ENCODE measurements at places on chromosomes 11 and 22.
A peak's percentile ranks its signal among the peaks of the same experiment; 100 is the strongest.

DNA sequence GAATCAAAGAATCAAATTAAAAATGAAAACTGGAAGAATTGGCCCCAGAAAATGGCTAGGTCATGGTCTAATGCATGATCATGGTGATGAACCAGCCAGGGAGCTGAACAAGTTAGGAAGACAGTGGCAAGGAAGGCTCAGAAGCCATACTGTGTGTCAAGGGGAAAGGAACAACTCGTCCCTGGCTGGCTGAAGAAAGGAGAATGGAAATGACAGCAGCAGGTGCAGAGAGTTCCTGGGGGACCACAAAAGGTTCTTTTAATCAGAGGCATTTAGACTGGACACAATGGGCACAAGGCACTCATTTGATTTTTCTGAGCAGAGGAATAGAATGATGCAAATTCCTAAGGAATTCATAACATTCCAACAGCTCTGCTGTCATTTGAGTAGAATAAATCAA lies 209.9 kb downstream of the LARGE1 start:
- DNase-seq, result no peak

GRCh38 chr11:27497284-27497866 lies 9.2 kb downstream of the LIN7C start:
- no peak for DNase-seq

GRCh38 chr11:2666401-2666741 lies 33.4 kb downstream of the KCNQ1OT1 start:
- no peak for DNase-seq

- DNase-seq, result no peak
These were observed 42.0 kb downstream of the BLID start for GRCh38 chr11:122074022-122074421.

DNA sequence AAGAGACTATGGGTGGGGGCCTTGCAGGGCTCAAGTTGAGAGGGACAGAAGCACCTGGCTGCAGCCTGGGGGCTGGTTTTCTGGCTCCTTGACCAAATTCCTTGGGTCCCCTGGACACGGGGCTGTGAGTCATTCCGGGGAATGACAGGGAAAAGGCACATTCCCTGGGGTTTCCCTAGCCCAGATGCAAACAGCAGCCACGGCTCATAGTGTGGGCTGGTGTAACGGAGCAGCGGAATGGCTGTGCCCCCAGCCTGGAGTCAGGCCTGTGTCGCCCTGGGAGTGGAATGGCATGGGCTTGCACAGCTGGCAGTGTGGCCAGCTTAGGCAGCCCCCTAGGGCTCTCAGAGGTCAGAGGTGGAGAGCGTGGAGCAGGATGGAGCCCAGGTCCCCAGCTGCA lies 77.6 kb upstream of the KCNQ1OT1 start:
- DNase-seq, result no peak

- no peak for DNase-seq
These were observed 64.0 kb upstream of the SNX19 start for GRCh38 chr11:130980071-130980862.

- DNase-seq, result no peak
These were observed 48.4 kb downstream of the DBX1 start for GRCh38 chr11:20111871-20112270.

- DNase-seq, result no peak
These were observed 134.8 kb downstream of the LARGE1 start for GRCh38 chr22:33785283-33785968.

- DNase-seq, result no peak
These were observed 38.0 kb downstream of the MPPED1 start for GRCh38 chr22:43449831-43450225.

- no peak for DNase-seq
These were observed 3.2 kb upstream of the MRPL23 start for GRCh38 chr11:1943977-1944376.

DNA sequence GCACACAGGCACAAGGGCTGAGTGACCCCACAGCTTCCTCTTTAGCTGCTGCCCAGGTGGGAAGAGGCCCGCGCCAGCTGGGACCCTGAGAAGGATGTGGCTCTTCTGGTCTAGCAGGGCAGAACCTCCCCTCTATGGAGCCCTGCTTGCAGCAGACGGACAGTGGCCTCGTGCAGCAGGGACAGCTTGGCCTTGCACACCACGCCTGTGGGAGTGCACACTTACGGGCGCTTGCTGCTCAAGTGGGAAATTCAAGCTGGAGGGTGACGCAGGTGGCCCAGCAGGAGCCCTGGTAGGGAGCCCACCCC lies 971.4 kb downstream of the BRD1 start:
- no peak for DNase-seq

DNA sequence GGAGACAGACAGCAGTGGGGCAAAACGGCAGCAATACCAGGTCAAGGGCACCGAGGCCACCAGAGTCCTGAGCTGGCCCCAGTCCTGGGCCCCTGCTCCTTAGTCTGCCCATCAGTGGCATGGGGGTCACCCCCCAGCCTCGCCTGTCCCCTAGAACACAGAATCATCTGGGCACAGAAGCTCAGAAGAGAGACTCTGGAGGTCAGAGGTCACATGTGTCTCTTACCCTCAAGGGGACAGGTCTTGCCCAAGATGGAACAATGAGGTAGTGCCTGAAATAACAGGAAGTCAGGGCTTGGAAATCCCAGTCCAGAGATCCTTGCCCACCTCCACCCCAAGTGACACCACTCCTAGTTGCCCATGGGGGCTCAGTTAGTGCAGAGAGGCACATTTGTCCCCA lies 20.6 kb downstream of the PDE2A start:
- DNase-seq, result no peak

DNA sequence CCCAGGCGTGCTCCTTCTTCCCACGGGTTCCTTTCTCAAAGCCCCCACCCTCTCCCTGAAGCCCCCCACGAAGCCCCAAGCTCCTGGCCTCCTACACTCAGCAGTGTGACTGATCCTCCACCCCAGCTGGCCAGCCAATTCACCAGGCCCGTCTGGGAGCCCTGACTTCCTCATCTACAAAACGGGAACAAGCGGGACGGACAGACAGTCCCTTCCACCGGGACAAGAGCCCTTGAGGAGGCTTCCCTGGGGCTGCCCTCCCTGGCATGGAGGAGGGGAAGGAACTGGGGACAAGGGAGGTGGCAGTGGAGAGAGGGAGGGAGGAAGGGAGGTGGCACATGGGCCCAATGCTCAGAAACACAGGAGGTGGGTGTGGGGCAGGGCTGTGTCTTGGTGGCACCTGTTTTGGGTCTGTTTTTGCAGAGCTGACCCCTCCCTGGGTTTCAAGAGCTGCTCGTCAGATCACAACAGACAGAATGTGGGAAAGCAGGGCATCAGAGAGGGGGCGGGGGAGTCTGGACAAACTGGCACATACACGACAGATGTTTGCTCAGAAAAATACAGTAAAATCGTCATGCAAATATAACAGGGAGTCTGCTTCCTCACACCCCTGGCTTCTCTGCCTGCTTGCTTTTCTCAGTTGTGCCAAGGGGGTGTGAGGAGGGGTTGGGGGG lies 56.8 kb downstream of the ELFN2 start:
- no peak for DNase-seq

- no peak for DNase-seq
These were observed 1.5 kb upstream of the USP18 start for GRCh38 chr22:18148293-18148965.

DNA sequence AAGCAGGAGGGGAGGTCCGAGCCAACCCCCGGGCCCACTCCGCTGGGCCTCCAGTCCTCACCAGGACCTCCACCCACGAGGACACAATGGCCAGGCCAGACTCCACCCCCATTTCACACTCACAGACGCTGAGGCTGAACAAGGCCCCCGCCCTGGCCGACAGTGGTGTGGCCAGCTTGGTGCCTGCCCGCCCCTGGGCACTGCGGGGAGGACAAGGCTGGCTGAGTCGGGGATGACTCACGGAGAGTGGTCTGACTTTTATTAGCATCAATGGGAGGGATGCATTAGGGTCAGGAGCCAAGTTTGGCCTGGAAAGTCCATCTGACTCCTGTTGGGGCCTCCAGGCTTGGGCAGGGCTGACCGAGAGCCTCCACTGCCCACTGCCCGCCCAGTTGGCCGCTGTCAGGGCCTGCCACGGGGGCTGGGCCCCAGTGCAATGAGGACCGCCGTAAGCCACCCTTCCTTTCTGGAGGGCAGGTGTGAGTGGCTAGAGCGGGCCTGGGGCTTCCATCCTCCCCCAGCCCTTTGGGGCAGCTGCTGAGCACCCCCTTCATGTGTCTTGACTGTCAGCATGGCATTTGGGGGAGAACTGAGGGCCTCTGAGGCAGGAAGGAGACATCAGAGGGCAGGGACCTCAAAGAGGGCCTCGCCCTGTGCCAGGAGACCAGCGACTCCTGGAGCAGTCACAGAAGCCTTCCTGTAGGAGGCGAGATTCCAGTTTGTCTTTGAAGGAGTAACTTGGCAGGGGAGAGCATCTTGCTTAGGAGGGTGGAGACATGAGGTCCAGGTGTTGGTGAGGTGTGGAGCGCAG lies 10.6 kb downstream of the TSPAN32 start:
- DNase-seq, result no peak

- DNase-seq, result no peak
These were observed 43.2 kb upstream of the VPREB1 start for GRCh38 chr22:22201185-22201929.

DNA sequence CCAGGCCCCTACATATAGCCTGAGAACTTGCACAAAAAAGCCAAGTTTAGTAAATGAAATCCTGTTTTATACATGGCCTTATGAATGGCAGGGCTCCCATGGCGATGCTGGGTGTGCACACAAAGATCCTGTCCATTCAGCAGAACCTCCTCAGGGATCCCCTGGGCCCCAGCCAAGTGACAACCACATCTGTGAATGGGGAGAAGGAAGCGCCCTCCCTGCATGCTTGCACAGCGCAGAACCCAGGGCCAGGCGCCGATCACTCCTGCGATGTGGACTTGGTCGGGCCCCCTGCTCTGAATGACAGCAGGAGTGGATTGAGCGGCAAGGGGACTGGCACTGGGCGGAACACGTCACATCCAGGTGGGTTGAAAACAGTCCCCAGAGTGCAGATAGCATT lies 4.5 kb upstream of the CDC42EP2 start:
- DNase-seq, result no peak

GRCh38 chr11:125626288-125626950 lies 1.5 kb downstream of the CHEK1 start:
- peak; percentile 7 for DNase-seq

GRCh38 chr22:42805998-42806830 lies 50.9 kb downstream of the ARFGAP3 start:
- no peak for DNase-seq

GRCh38 chr11:120710354-120711131 lies 199.0 kb downstream of the GRIK4 start:
- DNase-seq, result no peak

- DNase-seq, result no peak
These were observed 567.4 kb upstream of the CNTN5 start for GRCh38 chr11:98453378-98453777.

GRCh38 chr11:126225295-126225665 lies 13.7 kb downstream of the FAM118B start:
- no peak for DNase-seq

GRCh38 chr22:35971456-35972119 lies 57.0 kb downstream of the RBFOX2 start:
- no peak for DNase-seq

DNA sequence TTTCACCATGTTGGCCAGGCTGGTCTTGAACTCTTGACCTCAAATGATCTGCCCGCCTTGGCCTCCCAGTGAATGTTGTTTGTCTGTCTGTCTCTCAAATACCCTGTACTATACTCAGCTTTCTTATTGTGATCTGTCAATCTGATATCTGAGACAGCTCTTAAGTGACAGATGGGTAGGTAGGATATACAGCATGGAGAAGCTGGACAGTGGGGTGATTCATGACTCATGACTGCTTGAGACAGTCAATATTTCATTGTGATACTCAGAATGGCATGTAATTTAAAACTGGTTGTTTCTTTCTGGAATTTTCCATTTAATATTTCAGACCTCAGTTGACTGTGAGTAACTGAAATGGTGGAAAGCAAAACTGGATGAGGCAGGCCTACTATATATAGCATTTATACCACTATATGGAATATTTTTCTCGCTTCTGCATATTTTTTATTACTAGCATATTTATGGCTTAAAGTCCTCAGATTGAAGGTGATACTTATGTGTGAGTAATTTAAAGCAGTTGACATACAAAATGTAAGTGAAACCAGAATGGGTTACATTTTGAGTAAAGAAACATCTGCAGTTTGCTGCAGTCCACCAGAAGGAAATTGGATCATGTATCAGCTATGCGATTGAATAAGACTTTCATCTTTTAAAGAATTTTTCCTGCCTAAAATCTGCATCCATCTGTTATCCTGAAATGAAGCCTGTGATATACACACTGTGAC lies 22.3 kb downstream of the ARHGAP42 start:
- DNase-seq, result no peak

DNA sequence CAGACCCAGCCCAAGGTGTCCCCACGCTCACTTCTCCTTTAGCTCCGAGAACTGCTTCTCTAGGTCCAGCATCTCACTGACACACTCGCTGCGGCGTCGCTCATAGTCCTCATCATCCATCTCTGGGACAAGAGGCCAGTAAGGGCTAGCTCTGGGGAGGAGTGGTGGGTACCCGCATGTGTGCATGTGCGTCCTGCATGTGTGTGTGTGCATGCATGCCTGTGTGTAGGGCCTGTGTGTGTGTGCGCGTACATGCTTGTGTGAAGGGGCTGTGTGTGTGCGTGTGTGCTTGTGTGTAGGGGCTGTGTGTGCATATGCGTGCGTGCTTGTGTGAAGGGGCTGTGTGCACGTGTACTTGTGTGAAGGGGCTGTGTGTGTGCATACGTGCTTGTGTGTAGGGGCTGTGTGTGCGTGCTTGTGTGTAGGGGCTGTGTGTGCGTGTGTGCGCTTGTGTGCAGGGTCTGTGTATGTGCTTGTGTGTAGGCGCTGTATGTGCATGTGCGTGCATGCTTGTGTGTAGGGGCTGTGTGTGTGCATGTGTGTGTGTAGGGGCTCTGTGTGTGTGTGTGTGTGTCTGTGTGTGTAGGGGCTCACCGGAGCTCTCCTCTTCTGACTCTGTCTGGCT lies 3.3 kb downstream of the BRMS1 start:
- DNase-seq, result no peak

GRCh38 chr11:84714316-84714780 lies 912.8 kb downstream of the DLG2 start:
- DNase-seq, result peak; percentile 58

- no peak for DNase-seq
These were observed 63.8 kb upstream of the NUP50 start for GRCh38 chr22:45099961-45100360.

DNA sequence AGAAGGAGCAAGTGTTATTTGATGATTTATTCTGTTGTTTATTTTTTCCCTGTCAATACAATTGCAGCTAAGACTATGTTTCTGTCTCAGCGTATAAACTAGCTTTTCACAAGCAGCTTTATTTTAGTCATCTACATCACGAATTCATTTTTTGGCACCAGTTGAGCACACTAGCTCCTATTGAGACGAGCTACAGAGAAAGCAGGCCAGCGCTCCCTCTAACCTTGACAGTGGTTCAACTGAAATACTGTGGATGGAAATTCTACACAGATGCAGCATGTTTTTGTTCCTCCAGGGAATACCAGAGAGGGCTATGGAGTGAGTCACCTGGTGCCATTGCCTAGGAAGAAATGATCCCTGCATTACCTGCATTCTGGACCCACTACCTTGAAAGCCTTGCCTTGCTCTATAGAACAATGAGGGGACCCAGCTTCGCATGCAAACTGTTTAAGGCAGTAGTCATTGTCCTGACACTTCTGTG lies 108.2 kb upstream of the ARHGAP42 start:
- no peak for DNase-seq
